ENCODE measurements at places on chromosomes 2 and 18.
A peak's percentile ranks its signal among the peaks of the same experiment; 100 is the strongest.

DNA sequence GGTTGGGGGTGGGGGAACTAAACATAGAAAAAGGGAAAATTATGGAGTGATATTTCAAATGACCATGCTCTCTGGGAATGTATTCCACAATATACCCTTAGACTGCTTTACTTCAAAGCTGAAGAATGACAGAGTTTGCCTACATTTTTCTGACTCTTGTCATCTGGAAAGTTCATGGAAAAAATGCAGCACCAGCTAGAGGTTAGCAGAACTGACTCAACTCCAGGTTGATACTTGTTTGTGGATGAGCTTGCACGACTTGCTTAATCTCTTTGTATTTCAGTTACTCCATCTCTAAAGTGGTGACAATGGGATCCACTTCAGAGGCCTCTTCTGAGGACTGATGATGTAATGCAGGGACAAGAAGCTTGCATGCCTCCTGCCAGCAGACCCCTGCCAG, 824.0 kb upstream of the ID2 start:
- peak; percentile 91 for DNase-seq

DNA sequence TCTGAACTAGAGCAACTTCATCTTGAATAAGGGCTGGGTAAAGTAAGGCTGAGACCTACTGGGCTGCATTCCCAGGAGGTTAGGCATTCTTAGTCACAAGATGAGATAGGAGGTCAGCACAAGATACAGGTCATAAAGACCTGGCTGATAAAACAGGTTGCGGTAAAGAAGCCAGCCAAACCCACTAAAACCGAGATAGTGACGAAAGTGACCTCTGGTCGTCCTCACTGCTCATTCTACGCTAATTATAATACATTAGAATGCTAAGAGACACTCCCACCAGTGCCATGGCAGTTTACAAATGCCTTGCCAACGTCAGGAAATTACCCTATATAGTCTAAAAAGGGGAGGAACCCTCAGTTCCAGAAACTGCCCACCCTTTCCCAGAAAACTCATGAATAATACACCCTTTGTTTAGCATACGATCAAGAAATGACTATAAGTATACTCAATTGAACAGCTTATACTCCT, 109.1 kb downstream of the FIGN start:
- DNase-seq: no peak

GRCh38 chr2:226977775-226978190, 141.9 kb downstream of the RHBDD1 start:
- peak; percentile 82 for DNase-seq

DNA sequence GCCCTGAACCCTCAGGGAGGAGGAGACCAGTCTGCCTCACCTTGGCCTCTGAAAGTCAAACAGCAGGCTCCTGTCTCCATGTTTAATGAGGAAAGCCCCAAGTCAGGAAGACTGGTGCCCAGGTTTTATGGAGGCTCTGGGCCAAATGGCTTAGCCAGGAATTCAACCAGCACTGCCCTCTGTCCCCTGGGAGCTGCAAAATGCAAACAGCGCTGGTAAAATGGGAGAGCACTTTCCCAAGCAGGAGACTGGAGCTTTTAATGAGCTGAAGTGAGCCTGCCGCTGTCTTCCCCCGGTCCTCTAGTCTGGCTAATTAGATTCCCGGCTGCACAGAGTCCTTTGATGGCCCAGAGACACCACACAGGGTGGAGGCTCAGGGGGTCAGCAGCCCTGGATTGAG, 276.0 kb upstream of the TRIB2 start:
- DNase-seq: no peak

GRCh38 chr2:127424598-127425520, 6.6 kb downstream of the PROC start:
- no peak for DNase-seq

GRCh38 chr2:127674241-127675209, 805 bp downstream of the LIMS2 start:
- DNase-seq: no peak

- DNase-seq: peak; percentile 71
Measured at GRCh38 chr2:37829202-37829601, 95.9 kb upstream of the RMDN2 start.

- DNase-seq: no peak
Measured at GRCh38 chr2:77567723-77568122, 45.5 kb upstream of the LRRTM4 start.

DNA sequence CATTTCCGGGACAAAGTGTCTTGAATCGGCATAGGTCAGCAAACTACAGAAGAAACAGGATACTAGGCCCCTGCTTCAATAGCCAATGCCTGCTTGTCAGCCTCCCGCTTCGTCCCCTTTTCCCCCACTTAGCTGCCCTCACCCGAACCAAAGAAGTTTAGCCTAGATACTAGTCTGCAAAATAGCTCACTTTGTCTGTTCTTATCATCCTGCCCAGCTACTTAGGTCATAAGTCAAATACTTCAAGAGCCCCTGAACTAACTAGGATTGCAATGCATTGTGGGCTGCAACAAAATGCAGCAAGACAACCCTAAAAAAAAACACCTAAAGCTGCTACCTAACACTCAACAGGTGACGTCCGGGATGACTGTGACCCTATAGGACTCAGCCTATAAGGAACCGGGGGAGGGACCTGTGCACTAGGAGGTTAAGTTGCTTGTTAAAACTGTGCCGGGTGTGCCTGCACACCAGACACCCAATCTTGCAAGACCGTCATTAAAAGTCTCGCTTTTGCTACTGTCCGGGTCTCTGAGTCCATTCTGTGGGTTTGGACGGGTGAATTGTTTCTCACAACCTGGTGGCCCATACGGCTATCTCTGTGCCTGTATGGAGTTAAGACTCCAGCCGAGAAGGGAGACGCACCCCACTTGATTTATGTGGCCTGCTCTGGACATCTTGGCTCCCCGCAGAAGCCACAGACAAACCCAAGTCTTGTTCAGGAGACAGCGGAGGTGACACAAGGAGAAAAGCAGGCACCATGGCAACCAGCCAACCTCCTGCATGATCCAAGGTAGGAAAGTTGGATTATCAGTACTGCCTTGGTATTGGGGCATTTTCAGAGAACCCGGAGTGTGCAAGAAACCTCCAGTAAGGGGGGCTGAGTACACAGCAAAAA, 105.9 kb downstream of the HIBCH start:
- no peak for DNase-seq

- no peak for DNase-seq
Measured at GRCh38 chr18:62365420-62365819, 40.3 kb downstream of the TNFRSF11A start.

- DNase-seq: no peak
Measured at GRCh38 chr2:130387804-130388203, 31.9 kb downstream of the PTPN18 start.

DNA sequence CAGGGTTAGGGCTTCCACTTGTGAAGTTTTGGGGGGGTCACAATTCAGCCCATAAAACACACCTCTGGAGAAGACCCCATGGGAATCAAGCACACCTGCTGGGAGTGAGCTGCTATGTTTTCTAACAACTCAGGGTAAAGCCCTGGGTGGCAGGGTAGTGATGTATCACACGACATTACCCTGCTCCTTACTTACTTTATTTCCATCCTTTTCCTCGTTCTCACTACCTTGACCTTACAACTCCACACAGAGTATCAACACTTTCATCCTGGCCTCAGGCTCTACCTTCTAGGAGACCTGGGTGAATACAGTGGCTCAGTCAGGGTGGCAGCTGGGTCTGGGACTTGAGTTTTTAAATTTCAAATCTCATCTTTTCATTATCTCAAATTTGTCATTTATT, 290.3 kb downstream of the CYRIA start:
- no peak for DNase-seq

GRCh38 chr18:59264121-59264571, 9.1 kb downstream of the RAX start:
- no peak for DNase-seq

- peak; percentile 22 for DNase-seq
Measured at GRCh38 chr2:218129458-218130135, 3.8 kb downstream of the CXCR2 start.

GRCh38 chr2:142673836-142674235, 203.6 kb upstream of the KYNU start:
- DNase-seq: no peak

DNA sequence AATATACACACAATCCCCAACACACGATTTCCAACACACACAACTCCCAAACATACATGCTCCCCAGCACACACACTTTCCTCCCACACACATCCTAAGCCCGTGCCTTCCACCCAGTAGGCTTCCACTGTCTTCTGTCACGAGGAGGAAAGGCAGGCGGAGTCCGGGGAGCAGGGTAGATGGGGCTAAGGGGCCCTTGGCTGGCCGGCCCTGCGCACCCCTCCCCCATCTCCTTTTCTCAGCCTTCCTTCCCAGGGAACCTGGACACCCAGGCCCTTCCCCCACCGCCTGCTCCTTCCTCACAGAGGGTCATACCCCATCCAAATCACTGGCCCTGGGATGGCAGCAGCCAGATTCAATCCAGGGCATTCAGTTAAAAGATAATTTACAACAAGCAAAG, 3.4 kb upstream of the PDCD1 start:
- no peak for DNase-seq

DNA sequence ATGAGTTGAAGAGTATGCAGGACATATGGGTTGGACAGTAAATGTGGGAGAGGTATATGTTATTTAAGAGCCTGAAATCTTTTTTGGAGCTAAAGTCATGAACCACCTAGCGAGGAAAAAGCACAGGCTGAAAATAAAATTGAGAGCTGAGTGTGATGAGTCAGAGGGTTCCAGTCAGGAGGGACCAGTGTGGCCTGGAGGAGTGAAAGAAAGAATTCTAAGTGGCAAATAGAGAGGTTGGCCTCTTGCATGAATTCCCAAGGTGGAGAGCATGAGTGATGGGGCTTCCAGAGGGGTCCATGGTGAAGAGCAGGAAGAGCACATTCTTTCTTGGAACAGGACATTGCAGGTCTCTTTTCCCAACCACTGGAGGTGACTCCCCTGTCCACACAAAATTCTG, 282.6 kb downstream of the TDRD15 start:
- no peak for DNase-seq

- no peak for DNase-seq
Measured at GRCh38 chr2:145538661-145539350, 1018.9 kb upstream of the ZEB2 start.

GRCh38 chr2:24919506-24920097, 435 bp downstream of the ADCY3 start:
- no peak for DNase-seq

- peak; percentile 35 for DNase-seq
Measured at GRCh38 chr18:61261870-61262269, 71.4 kb upstream of the CDH20 start.

GRCh38 chr2:180196419-180196977, 189.4 kb upstream of the CWC22 start:
- peak; percentile 39 for DNase-seq

GRCh38 chr18:35326695-35327387, 17.4 kb downstream of the ZNF24 start:
- no peak for DNase-seq

- no peak for DNase-seq
Measured at GRCh38 chr2:105775809-105776559, 31.3 kb downstream of the NCK2 start.

- DNase-seq: no peak
Measured at GRCh38 chr2:60679036-60679780, 76.9 kb upstream of the PAPOLG start.

DNA sequence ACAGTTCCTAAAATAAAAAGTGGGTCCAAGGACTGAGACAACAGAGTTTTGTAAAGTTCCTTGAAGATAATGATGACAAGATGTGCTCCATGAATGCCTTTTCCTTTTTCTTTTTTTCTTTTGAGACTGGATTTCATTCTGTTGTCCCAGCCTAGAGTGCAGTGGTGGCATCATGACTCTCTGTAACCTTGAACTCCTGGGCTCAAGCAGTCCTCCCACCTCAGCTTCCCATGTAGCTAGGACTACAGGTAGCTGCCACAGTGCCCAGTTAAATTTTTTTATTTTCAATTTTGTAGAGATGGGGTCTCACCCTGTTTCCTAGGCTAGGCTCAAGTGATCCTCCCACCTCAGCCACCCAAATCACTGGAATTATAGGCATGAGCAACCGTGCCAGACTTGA, 16.1 kb upstream of the TTC27 start:
- DNase-seq: no peak

- no peak for DNase-seq
Measured at GRCh38 chr2:12715258-12716031, 1.3 kb upstream of the TRIB2 start.

DNA sequence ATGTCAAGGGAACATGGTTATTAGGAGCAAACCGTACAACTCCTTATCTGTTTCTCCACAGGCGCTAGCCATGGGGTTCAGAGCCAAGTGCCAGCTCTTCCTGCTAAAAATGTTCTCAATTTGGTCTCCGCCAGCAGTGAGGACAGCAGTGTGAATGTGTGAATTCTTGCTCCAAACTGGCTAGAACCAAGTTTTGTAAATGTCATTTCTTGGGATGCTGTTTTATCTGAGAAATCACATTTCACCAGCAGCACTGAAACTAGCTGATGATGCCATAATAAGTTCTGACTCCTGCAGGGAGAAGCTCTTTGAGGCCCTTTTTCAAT, 140.6 kb upstream of the LGALSL start:
- DNase-seq: no peak

- DNase-seq: no peak
Measured at GRCh38 chr18:48711651-48712486, 173.0 kb downstream of the CTIF start.

DNA sequence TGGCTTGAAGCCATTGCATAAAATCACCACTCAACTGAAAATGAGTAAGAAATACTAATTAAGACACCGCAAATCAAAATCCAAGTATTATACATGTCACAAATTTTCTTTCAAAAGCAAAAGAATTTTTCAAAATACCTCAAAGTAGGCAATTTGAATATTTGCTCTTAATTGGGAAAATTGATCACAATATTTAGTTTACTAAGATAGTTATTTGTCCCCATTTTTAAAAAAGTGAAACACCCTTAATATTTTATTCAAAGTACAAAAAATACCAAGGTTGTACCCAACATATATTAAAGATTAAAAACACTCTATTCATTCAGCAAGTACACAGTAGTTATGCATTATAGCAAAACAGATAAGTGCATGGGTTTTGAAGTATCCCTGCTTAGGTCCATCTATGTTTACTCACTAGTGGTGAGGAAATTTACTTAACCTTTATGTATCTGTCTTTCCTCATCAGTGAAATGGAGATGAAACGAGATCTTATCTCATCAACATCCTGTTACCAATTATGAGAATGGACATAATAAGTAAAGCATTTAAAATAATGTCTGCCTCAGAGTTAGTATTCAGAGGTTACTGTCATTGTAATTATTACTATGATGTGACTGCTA, 35.1 kb downstream of the VPS54 start:
- DNase-seq: peak; percentile 22

DNA sequence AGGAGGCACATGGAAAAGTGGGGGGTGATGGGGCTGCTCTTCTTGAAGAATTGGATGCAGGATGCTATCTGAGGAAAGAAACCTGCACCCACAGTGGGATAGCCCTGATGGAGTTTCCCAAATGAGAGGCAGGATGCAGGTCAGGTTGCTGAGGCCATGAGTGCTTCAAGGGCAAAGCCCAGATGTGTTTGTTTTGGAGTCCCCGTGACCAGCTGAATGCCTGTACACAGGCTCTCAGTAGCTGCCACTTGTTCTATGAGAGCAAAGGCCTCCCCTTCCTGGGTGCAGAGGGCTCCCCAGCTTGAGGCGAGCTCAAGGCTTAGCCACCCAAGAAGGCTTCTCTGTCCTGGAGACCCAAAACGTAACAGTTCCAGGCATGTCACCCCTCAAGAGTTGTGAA, 192.7 kb downstream of the SEPTIN10 start:
- DNase-seq: no peak

GRCh38 chr2:109258905-109259540, 130.0 kb downstream of the SH3RF3 start:
- no peak for DNase-seq

All from mammary epithelial cell (primary cell).